ENCODE measurements at places on chromosomes 13 and 19. TPM values are rescaled to one million over a fixed set of nuclear protein-coding genes. Genes with fewer than 3 reads are reported as not detected.

GJB6 gene
- 4.9 TPM for total RNA-seq

ZNF433 gene
- total RNA-seq, result 4.4 TPM

MAP4K1 gene
- total RNA-seq, result 228 TPM

PABPC3 gene
- total RNA-seq, result 1.0 TPM

ALKBH7 gene
- total RNA-seq, result 73.7 TPM

DNA sequence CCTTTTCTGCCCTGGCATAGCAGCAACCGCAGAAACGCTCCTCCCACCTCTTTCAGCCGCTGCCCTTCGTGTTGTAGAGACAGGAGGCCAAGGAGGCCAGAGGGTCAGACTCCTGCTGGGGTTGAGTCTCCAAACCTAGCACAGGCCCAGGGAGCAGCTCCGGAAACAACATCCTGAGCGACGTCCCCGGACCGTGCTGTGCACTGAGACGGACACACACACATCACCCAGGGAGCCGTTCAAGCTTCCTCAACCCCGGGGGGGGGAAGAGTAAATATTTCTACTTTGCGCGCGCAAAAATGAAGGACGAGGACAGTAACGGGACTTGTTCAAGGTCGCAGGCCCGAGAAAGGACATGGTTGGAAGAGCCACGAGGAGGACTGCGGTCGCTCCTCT is 657 bp downstream of the ZNF550 start:
- peaks cover 59% of the 10 kb centered on the region for H3K36me3 ChIP-seq
- peak overlapping the region; percentile 99 for H3K4me3 ChIP-seq
- H3K4me1 ChIP-seq, result peaks cover 33% of the 10 kb centered on the region
- H3K27ac ChIP-seq, result peak overlapping the region; percentile 89
- peaks cover 5% of the 10 kb centered on the region for H3K27me3 ChIP-seq

GRCh38 chr13:29196409-29197074 is 376.4 kb downstream of the MTUS2 start:
- no peak overlapping the region for H3K27ac ChIP-seq
- H3K27me3 ChIP-seq, result no peaks in the 10 kb centered on the region
- H3K4me1 ChIP-seq, result no peaks in the 10 kb centered on the region

DNA sequence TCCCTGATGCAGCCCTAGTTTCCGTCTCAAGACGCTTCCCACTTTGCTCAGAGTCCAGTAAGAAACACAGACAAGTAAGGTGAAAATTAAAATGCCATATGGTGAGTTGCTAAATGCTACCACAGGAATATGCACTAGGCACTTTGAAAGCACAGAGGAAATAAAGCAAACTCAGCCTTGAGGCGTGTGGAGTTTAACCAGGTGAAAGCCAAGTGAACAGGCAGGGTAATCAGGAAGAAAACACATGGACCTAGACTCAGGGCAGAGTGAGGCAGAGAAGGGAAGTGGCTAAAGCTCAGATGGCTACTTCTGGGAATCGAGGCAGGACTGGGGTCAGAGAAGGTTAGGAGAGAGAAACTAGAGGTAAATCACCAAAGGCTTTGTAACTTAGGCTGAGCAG is 5.4 kb upstream of the UBL3 start:
- no peaks in the 10 kb centered on the region for H3K36me3 ChIP-seq
- H3K4me1 ChIP-seq, result no peaks in the 10 kb centered on the region
- no peak overlapping the region for H3K4me3 ChIP-seq

DNA sequence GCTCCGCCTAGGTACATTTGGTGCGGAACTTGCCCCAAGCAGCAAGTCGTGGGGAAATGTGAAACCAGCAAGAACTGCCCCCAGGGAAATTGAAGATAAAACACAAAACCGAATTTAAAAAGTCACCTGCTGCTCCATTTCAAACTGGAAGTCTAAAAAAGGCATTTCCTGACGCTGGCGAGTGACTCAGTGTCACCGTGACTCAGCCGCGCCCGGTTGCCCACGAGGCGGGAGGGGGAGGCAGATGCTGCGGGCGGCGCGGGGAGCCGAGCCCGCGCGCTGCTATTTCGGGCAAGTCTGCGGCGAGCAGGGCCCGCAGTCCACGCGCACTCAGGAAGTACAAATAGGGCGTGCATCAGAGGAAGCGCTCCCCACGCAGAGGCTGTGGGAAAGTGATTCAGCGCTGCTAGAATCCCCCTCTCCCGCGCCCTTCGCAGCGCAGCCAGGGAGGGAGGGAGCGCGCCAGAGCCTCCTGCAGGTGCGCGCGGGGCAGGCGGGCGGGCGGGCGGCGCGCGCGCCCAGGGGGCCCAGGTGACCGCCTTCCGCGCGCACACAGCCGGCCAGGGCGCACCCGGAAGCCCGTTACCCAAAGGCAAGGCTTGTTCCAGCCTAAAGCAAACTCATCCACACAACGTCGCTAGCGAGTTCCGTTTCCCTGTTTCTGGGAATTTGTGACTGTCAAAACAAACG is 168.8 kb downstream of the COL4A1 start:
- peak overlapping the region; percentile 80 for H3K4me3 ChIP-seq
- peaks cover 10% of the 10 kb centered on the region for H3K4me1 ChIP-seq
- peaks cover 21% of the 10 kb centered on the region for H3K27me3 ChIP-seq
- DNase-seq, result no peak
- H3K27ac ChIP-seq, result no peak overlapping the region

GRCh38 chr19:10544242-10544752 is 593 bp downstream of the ATG4D start:
- H3K27me3 ChIP-seq, result no peaks in the 10 kb centered on the region
- no peak for DNase-seq
- H3K36me3 ChIP-seq, result no peaks in the 10 kb centered on the region
- peak overlapping the region; percentile 85 for H3K4me3 ChIP-seq

GRCh38 chr13:28379371-28380083 is 115.4 kb downstream of the FLT1 start:
- no peak overlapping the region for H3K27ac ChIP-seq
- H3K4me1 ChIP-seq, result no peaks in the 10 kb centered on the region
- no peak for DNase-seq
- H3K4me3 ChIP-seq, result no peak overlapping the region

GRCh38 chr19:12797141-12797587 is 4.4 kb downstream of the PRDX2 start:
- H3K27ac ChIP-seq, result no peak overlapping the region
- no peaks in the 10 kb centered on the region for H3K27me3 ChIP-seq
- H3K4me1 ChIP-seq, result peaks cover 42% of the 10 kb centered on the region

DNA sequence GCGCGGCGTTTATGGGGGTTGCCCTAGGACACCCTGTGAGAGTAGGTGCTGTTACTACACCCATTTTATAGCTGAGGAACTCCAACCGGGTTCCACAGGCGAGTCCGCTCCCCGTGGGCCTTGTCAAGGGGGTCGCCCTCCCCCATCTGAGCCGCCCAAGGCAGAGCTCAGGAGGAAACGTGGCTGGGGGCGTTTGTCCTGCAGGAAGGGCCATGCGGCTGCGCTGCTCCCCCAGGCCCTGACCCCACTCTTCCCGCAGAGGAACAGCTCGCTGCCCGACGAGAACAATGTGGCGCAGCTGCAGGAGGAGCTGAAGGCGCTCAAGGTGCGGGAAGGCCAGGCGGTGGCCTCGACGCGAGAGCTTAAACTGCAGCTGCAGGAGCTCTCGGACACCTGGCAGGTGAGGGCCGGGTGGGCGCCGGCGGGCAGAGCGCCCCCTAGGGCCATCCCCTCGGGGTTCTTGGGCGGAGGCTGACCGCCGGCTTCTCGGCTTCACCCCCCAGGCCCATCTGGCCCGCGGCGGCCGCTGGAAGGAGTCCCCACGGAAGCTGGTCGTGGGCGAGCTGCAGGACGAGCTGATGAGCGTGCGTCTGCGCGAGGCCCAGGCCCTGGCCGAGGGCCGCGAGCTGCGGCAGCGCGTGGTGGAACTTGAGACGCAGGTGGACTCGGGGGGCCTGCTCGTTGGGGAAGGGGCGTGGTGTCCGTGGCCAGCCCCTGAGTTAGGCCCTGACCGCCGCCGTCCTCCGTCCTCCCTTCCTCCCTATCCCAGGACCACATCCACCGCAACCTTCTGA is 12.4 kb downstream of the PRR36 start:
- H3K4me1 ChIP-seq, result peaks cover 22% of the 10 kb centered on the region
- peaks cover 1% of the 10 kb centered on the region for H3K36me3 ChIP-seq
- DNase-seq, result no peak
- peak overlapping the region; percentile 59 for H3K4me3 ChIP-seq
- no peaks in the 10 kb centered on the region for H3K27me3 ChIP-seq

GRCh38 chr13:70170689-70171088 is 62.4 kb upstream of the KLHL1 start:
- no peaks in the 10 kb centered on the region for H3K36me3 ChIP-seq
- no peak for DNase-seq
- no peak overlapping the region for H3K4me3 ChIP-seq
- no peak overlapping the region for H3K27ac ChIP-seq
- H3K4me1 ChIP-seq, result no peaks in the 10 kb centered on the region
- H3K27me3 ChIP-seq, result no peaks in the 10 kb centered on the region

DNA sequence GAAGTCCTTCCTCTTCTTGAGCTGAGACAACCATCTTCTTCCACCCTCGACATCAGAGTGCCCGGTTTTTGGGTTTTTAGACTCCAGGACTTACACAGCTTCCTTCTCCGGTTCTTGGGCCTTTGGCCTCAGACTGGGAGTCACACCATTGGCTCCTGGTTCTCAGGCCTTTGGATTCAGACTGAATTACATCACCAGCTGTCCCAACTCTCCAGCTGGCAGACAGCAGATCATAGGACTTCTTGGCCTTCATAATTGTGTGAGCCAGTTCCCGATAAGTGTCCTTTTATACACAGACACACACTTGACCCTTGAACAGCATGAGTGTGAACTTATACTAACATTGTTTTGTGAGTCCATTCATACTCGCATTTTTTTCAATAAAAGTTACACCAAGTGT is 166.0 kb upstream of the UBL3 start:
- no peaks in the 10 kb centered on the region for H3K4me1 ChIP-seq
- H3K27ac ChIP-seq, result peak overlapping the region; percentile 27
- peaks cover 8% of the 10 kb centered on the region for H3K27me3 ChIP-seq
- no peak overlapping the region for H3K4me3 ChIP-seq

DNA sequence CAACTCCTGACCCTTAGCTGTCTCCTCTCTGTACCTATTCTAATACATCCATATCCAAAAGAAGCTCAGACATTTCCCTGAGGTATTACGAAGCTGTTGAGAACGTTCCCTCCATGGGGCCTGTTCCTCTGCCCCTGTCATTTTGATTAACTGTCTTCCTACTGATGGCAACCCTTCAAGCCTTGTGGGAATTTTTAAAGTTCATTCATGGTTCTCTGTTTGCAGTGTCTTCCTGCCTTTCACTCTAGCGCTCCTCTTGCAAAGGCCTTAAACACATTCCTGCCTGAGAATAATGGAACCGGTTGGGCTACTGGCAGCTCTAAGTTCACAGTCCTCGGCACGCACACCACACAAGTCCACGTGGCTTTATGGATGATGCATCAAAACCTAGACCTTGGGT is 66.1 kb downstream of the LHFPL6 start:
- H3K27me3 ChIP-seq, result peaks cover 6% of the 10 kb centered on the region
- H3K27ac ChIP-seq, result no peak overlapping the region
- H3K36me3 ChIP-seq, result no peaks in the 10 kb centered on the region
- no peaks in the 10 kb centered on the region for H3K4me1 ChIP-seq
- no peak overlapping the region for H3K4me3 ChIP-seq

- H3K4me3 ChIP-seq, result no peak overlapping the region
- no peak overlapping the region for H3K27ac ChIP-seq
- H3K4me1 ChIP-seq, result no peaks in the 10 kb centered on the region
- DNase-seq, result no peak
These were observed 375.7 kb upstream of the SPRY2 start for GRCh38 chr13:80716610-80717081.

DNA sequence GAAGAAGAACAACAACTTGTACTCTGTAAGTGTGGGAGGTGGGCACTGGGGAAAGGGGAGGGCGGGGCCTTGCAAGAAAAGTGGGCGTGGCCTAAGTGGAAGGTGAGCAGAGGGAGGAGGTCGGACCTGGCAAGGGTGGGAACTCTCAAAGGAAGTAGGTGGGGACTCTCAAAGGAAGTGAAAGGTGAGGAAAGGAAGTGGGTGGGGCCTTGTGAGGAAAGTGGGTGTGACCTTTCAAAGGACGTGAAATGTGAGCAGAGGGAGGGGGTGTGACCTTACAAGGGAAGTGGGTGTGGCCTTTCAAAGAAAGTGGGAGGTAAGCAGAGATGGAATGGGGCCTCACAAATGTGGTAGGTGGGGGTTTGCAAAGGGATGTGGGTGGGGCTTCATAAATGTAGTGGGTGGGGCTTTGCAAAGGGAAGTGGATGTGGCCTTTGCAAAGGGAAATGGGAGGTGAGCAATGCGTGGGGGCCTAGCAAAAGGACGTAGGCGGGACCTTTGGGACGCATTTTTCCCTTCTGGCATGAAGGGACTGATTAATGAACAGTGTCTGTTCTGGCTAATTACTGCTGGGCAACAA is 25.9 kb downstream of the ACSBG2 start:
- H3K4me3 ChIP-seq, result peak overlapping the region; percentile 65
- no peaks in the 10 kb centered on the region for H3K27me3 ChIP-seq
- DNase-seq, result peak; percentile 87
- H3K27ac ChIP-seq, result no peak overlapping the region

- no peaks in the 10 kb centered on the region for H3K27me3 ChIP-seq
- H3K4me3 ChIP-seq, result no peak overlapping the region
- no peaks in the 10 kb centered on the region for H3K36me3 ChIP-seq
- no peak overlapping the region for H3K27ac ChIP-seq
These were observed 391.5 kb upstream of the DACH1 start for GRCh38 chr13:72258340-72258981.

DNA sequence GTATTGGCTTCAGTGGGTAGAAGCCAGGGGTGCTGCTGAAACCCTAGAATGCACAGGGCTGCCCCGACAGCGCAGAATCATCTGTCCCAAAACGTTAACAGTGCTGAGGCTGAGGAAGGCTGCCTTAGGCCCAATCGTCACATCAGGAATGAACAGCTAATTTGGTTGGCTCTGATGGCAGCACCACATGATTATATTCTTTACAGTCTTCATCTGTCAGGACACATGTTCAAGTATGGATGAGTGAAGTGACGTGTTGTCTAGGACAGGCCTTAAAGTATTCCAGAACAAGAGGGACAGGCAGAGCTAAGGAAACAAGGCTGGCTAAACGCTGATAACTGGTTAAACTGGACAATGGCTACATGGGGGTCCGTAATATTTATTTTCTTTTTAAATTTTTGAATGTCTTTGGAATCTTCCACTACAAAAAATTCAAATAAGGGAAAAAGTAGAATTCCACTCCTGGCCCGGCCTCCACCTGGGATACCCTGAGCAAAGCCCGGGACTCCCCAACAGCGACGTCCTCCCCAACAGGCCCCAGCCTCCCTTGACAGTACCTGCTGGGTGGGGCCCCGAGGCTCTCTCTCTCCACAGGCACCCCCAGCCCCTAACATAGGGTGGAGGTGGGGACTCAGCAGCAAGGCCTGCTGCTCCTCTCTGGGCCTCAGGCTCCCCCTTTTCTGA is 14.8 kb upstream of the CCNP start:
- no peak overlapping the region for H3K4me3 ChIP-seq
- no peak for DNase-seq
- H3K4me1 ChIP-seq, result peaks cover 12% of the 10 kb centered on the region
- H3K36me3 ChIP-seq, result peaks cover 9% of the 10 kb centered on the region
- no peaks in the 10 kb centered on the region for H3K27me3 ChIP-seq

DNA sequence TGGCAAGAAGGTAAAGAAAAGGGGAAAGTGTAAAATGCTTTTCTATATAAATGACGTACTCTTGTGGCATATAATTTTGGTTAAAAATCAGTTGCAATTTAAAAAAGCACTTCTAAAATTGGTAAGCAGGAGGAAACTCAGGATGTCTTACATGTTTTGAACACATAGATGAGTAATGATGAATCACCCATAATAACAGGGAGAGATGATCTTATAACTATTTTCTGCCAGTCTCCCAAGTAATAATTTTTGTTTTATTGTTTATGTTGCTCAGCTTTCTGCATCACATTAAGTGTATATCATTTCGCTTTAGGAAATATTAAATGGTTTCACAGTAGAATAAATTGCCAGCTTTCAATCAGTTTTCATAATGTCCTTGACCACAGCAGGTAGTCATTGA is 1430.7 kb upstream of the PCDH20 start:
- no peak for DNase-seq
- H3K4me1 ChIP-seq, result no peaks in the 10 kb centered on the region
- H3K36me3 ChIP-seq, result no peaks in the 10 kb centered on the region
- no peaks in the 10 kb centered on the region for H3K27me3 ChIP-seq
- H3K4me3 ChIP-seq, result no peak overlapping the region
